Femur (tissue), 1 donor: ENCODE measurements at places on chromosomes 12 and 14.
A peak's percentile ranks its signal among the peaks of the same experiment; 100 is the strongest.

GRCh38 chr12:131203666-131204415 is 250.1 kb downstream of the ADGRD1 start:
- no peak for DNase-seq

- no peak for DNase-seq
Measured at GRCh38 chr12:103710544-103710943, 123.5 kb downstream of the STAB2 start.

DNA sequence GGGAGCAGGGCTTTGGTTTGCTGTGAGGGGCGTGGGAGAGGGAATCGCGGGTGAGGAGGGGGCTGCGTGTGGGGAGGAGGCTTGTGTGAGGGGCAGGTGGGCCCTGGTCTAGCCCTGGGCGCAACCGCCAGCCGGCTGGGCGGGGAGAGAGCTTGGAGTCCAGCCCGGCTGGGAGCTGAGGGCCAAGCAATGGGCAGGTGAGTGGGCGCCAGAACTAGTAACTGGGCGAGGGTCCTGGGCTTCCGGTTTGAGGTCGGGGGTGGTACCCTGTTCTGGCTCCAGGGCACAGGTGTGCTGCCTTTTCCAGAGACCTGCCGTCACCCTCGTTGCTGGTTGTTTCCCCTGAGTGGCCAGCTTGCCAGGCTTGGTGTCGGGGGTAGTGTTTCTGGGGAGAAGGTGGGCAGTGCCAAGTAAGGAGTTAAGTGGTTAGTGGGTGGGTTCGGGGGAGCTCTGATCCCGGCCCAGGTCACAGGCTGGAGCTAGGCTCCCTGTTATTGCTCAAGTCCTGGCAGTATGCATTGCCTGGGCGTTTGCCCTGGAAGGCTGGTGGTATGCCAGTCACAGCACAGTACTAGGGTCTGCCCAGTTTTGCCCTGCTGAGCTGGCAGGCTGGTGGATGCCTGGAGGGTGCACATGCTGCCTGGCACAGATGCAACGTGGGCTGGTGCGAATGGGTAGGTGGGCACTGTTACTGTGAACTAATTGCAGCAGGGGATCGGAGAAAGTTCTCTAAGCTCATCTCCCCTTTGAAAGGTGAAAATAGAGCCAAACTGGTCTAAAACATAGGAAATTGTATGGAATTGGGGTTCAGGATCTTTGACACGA is 683 bp downstream of the CIPC start:
- peak; percentile 71 for DNase-seq

- DNase-seq: no peak
Measured at GRCh38 chr12:30420561-30420960, 275.1 kb downstream of the IPO8 start.

- no peak for DNase-seq
Measured at GRCh38 chr12:51388069-51388799, 3.0 kb downstream of the GALNT6 start.

GRCh38 chr12:39412210-39412609 is 30.7 kb downstream of the KIF21A start:
- no peak for DNase-seq

GRCh38 chr14:29390081-29390832 is 537.4 kb downstream of the PRKD1 start:
- no peak for DNase-seq

DNA sequence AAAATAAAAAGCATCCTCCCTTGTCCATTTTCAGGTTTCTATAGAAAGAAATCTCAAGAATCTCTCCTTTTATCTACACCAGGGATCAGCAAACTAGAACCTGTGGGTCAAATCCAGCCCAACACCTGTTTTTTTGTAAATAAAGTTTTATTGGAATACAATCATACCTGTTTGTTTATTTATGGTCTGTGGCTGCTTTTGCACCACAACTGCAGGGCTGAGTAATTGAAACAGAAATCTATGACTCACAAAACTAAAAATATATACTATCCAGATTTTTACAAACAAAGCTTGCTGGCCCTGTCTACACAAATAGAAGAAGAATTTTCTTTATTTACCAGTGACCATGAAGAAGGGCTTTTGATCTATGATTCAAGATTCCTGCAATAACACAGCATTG is 95.1 kb upstream of the COCH start:
- DNase-seq: no peak

DNA sequence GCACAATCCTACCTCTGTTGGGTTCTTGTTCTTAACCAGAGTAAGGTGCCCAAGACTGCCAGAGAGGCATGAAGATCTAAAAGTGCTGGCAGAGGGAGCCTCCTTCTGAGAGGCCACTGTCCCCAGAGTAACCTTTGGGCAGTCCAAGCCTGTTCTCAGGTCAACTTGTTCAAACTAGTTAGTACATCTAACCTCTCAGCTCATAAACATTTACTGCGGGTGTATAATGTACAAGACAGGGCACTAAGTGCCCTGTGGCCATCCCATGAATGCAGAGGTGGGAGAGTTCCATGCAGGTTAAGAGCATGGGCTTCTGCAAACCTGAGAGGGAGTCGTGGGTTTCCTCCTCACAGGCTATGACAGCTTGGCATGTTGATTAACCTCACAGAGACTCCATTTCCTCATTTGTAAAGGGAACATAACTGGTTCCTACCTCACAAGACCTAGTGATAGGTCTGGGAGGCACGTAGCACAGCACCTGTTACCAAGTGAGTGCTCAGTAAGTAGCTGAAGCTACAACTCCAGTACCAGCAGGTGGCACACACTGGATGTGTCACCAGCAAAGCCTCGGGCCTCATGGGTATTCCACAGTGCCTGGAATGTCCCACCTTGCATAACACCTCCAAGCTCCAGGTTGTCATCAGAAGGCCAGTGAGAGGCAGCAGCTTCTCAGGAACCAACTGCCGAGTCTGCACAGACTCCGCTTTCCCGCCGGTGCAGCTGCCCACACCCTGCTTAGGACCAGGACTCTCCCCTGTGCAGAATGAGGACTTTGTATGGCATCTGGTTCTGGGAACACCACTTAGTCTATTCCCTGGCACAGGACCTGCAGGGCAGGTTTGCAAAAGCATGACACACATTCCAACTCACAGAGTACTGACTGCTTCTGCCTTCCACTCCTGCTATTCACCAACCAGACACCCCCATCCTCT is 4.4 kb downstream of the VDR start:
- DNase-seq: no peak

GRCh38 chr14:85501751-85502150 is 28.2 kb upstream of the FLRT2 start:
- no peak for DNase-seq

DNA sequence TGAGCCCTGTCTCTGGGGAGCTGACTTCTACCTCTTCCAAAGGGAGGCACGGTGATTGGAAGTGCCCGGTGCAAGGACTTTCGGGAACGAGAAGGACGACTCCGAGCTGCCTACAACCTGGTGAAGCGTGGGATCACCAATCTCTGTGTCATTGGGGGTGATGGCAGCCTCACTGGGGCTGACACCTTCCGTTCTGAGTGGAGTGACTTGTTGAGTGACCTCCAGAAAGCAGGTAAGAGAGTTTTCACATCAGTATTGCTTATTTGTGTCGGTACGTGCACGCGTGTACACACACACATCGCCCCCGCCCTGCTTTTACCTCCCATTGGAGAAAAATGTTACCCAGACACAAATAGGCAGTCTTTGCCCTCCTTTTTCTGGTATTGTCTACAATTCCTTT is 13.7 kb downstream of the PFKM start:
- DNase-seq: no peak

DNA sequence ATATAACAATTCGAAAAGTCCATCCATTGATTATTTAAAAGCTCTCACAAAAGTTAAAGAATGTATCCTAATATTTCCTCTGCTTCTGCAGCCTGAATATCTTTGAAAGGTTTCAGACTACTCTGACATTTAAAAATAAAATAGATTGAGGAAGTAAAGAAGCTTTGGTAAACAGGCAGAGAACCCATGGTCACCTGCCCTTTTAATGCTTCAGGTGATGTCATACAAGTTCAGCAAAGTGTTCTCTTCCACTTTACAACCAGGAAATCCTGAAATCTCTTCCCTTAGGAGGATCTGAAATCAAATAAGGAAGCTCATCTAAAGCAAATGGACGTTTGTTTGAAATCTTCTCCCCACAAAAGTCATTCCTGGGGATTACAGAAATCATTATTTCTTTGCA is 322.4 kb downstream of the PDZRN4 start:
- DNase-seq: no peak

- DNase-seq: no peak
Measured at GRCh38 chr12:9710584-9711375, 22.1 kb downstream of the CLECL1 start.

- no peak for DNase-seq
Measured at GRCh38 chr12:132543298-132544079, 53.5 kb downstream of the FBRSL1 start.

GRCh38 chr12:75528692-75529091 is 17.3 kb upstream of the KRR1 start:
- DNase-seq: no peak
